ENCODE measurements at places on chromosomes 16 and 17.
A peak's percentile ranks its signal among the peaks of the same experiment; 100 is the strongest.

- peak; percentile 38 for DNase-seq
These were observed 34.0 kb downstream of the ADGRG5 start for GRCh38 chr16:57576429-57576870.

- no peak for DNase-seq
These were observed 67.4 kb downstream of the KANSL1 start for GRCh38 chr17:46125831-46126230.

GRCh38 chr16:70421014-70421413, 17.9 kb downstream of the ST3GAL2 start:
- no peak for DNase-seq

DNA sequence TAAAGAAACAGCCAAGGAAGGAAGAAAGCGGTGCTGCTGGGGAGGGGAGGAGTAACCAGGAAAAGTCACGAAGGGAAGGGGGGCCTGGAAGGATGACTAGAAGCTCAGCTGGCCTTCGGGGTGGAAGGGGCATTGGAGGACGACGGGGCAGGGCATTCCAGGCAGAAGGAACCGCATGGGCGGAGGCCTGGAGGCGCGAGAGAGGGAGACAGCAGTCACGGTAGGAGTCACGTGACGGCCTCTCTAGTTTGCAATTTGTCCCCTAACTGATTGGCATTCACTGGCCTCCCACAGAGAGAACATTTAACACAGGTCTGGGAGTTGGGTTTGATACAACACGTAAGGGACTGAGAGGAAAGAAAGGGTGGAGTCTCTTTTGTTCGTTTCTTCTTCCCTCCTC, 63.9 kb downstream of the RTN4RL1 start:
- no peak for DNase-seq

- DNase-seq = no peak
These were observed 6.7 kb downstream of the KCNH4 start for GRCh38 chr17:42174126-42174783.

DNA sequence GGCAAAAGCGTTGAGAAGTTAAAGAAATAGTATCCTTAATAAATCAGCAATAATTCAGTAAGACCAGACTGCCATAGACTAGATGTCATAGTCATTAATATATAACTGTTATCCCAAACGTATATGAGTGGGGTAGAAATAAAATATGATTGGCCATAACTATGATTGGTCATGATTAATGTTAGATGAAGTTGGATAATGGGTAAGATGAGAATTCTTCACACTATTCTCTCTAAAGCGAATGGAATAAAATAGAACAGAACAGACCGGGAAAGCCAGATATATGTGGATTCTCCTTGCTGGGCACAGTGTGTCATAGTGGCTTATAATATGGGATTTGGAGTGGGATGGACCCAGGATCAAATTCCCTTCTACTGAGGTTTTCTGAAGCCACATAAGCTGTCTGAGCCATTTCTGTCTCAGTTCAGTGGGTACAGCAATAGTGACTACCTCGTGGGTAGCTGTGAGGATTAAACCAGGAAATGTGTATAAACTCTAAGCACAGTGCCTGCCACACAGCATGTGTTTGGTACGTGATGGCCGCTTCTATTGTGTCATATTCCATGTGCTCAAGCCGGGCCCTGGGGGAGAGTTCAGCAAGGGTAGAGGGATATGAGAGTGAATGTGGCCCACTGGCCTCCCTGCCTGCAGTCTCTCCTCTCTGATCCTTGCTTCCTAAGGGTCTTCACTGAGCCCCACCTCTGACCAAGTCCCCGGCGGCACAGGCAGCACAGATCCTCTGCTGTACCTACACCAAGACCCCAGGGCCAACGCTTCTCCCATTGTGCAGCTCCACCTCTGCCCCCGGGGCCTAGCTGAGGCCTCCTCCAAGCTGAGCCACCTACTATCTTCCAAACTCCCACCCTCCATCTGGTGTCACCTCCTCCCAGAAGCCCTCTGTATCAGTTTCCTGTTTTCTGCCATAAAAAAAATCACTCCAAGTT, 3.7 kb downstream of the CETP start:
- DNase-seq = no peak

DNA sequence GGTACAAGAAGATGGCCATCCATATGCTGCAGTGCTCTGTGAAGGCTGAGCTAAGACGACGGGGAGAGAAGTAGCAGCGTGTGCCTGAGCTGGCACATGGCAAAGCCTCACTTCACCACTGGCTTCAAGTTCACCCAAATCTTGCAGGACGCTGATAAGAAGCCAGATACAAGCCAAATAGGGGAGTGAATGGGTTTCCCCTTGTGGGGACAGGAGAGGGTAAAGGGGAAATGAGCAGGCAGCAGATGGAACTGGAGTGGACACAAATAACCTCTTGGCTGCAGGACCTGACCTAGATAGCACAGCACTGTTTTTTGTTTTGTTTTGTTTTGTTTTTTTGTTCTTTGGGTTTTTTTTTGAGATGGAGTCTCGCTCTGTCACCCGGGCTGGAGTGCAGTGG, 21.0 kb upstream of the PITPNA start:
- no peak for DNase-seq

DNA sequence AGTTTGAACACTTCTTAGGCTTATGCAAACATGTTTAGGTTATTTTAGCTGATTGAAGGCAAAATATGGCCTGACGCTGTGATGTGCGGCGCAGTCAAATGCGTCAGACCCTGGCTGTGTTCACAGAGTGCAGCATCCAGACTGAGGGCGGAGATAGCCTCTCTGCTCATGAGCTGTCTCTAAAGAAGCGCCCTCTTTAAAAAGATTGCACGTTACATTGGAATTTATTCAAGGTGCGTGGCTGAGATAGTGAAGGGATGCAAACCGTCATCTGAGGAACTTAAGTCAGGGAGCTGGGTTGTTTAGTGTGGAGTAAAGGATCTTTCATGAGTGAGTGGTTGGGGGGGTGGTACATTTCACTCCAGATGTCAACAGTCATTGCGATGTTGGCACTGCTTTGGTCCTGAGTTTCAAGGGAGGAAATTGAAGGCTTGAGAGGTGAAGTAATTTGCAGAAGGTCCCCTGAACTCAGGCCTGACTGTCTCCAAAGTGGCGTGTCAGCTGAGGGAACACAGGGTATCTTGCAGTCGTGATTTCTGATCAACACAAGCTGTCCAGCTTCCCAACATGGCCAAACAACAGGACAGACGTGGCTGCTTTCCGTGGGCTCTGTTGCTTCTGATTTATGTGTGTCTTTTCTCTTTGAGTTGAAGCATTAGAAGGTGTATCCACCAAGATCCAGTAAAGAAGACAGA, 33.4 kb downstream of the RPTOR start:
- no peak for DNase-seq

DNA sequence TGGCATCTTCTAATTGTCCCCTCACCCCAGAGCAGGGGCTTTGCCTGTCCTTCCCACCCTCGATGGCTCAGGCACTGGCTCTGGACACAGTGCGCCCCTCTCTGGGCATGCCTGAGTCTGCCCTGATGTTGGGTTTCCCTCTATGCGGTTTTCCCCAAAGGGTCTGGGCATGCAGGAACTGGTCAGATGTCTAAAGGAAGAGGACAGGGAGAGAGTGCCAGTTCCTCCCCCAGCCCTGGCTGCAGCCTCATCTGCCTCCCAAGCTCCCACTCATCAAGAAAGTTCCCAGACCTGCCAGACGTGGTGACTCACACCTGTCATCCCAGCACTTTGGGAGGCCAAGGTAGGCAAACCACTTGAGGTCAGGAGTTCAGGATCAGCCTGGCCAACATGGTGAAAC, 41.3 kb upstream of the PABPN1L start:
- DNase-seq = no peak

DNA sequence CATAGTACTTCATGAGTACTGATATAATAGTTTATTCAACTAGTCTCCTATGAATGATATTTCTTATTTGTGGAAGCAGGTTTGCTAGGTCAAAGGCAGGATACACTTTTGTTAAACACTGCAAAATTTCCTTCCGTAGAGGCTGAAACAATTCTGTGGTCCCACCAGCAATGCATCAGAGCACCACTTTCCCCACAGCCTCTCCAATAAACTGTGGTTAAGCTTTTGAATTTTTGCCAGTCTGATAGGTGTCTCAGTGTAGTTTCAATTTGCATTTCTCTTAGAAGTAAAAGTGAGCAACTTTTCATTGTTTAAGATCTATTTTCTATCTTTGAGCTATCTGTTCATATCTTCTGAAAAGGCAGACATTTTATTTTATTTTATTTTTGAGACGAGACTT, 36.4 kb upstream of the CORO6 start:
- no peak for DNase-seq

DNA sequence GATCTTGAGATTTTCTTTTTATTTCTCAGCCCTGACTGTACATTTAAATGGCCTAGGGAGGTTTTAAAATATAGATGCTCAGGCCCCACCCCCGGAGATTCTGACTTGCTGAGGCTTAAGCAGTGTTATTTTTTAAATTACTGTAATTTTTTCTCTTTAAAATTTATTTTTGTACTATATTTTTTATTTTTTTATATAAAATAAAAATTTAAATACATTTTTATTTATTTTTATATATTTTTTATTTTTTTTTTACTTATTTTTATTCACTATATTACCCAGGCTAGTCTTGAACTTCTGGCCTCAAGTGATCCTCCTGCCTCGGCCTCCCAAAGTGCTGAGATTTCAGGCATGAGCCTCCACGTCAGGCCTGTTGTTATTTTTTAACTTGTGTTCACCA, 83.3 kb downstream of the KATNIP start:
- DNase-seq = no peak

GRCh38 chr17:78986649-78987328, 7.1 kb upstream of the LGALS3BP start:
- no peak for DNase-seq

All from T-helper 22 cell (primary cell).